ENCODE measurements at places on chromosomes 16 and 17.

DNA sequence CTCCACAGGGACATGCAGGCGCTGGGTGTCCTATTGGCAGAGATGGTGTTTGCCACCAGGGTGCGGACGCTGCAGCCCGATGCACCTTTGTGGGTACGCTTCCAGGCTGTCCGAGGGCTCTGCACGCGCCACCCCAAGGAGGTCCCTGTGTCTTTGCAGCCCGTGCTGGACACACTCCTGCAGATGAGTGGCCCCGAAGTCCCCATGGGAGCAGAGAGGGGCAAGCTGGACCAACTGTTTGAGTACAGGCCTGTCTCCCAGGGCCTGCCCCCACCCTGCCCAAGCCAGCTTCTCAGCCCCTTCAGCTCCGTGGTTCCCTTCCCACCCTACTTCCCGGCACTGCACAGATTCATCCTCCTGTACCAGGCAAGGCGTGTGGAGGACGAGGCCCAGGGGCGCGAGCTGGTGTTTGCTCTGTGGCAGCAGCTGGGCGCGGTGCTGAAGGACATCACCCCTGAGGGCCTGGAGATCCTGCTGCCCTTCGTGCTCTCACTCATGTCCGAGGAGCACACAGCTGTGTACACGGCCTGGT is 2.8 kb downstream of the WDR81 start:
- DNase-seq: no peak

- DNase-seq: no peak
Measured at GRCh38 chr16:69499541-69500230, 66.1 kb upstream of the NFAT5 start.

GRCh38 chr16:66490774-66491715 is 58.9 kb downstream of the TK2 start:
- no peak for DNase-seq

DNA sequence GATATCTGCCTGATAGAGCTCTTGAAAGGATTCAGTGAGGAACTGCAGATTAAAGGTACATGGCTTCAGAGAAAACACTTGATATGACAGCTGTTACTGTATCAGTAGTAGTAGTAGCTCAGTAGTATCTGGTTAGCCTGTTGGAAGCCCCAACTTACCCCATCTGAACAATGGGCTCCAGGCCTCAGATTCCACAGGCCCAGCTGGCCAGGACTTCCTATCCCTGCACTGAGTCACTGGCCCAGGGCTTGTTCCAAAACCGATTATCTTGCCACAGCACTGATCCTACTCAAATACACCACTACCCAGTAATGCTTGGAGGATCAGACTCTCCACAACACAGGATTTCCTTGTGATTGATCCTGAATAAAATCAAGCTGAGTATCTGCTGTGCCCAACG is 32.6 kb downstream of the DCUN1D3 start:
- peak; percentile 35 for DNase-seq

DNA sequence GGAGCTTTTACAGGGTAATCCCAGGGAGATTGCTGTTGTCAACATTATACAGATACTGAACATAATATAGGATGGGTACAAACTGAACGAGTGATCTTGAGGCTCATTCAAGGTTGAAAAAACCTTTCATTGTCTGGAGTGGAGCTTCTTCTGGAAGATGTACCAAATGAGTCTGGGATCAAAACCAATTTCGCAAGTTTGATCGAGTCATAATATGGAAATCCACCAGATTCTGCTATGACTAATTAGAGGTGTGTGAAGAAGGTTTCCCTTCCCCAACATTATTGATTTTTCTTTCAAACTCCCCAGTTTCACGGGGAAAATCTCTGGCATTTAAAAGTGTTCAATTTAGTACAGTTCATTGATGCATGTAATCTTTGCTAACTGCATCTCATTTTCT is 324.1 kb downstream of the ZFHX3 start:
- DNase-seq: no peak

GRCh38 chr16:57043248-57043647 is 49.1 kb upstream of the CPNE2 start:
- DNase-seq: no peak

GRCh38 chr17:6456914-6457687 is 12.8 kb downstream of the PIMREG start:
- peak; percentile 64 for DNase-seq

- DNase-seq: peak; percentile 46
Measured at GRCh38 chr17:64732336-64733006, 70.4 kb upstream of the SMURF2 start.

- DNase-seq: no peak
Measured at GRCh38 chr16:20074099-20074991, 655 bp upstream of the GPR139 start.

DNA sequence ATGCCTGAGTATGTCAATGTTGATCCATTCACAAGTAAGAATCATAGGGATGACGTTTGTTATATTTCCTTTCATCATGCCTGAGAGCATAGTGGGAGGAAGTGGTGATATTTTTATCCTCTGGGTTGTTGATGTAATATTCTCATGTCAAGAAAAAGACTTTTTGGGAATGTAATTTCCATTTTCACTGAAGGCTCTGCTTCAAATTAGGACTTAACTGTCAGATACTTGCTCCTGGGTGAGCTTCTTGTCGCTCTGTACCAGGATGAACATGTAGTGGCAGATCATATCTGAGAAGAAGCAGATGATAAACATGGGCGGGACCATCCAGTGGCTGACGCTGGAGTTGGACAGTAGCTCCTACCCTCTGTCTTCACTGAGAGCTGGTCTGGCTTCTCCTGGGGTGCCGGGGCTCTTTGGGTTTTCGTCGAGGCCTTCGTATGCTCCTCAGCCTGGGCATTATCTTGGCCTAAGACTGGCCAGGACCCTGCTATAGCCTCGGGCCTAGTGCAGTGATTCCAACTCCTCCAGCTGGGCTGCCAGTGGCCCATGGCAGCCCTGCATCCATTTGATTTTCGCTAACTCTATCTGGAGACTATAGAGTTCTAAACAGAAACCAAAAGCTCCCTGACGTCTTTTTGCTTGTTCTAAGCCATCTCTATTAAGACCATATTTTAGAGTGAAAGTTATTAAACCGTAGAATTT is 19.7 kb downstream of the CYB5B start:
- DNase-seq: peak; percentile 41

DNA sequence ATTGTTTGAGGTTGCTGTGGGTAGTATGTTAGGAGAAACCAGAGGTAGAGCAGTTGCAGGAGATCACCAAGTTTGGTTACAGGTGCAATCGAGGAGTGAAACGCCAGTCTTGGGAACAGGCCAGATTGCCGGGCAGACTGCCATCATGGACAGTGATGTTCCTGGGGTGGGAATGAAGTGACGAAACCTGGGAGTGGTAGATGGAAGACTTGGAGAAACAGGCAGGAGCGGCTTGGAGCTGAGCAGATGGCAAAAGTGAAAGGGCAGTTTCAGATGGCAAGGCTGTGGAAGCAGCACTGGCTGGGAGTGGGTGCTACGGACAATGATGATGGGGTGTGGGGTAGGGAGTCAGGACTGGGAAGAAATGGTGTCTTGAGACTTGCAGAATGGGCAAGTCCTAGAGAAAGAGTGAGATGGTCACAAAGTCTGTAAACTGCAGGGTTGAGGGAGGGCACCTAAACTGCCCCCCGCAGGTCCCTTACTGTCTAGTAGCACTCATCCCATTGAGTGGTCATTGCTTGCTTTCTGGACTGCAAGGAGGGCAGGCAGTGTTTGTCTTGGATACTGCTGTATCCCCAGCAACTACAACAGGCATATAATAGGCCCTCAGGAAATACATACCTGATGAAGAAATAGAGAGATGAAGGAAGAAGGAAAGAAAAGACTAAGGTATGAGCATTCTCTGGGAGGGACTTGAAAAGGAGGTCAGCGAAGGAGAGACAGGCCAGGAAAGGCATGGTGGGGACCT is 29.5 kb upstream of the ULK2 start:
- no peak for DNase-seq

- DNase-seq: no peak
Measured at GRCh38 chr16:67504031-67505021, 21.0 kb upstream of the AGRP start.

DNA sequence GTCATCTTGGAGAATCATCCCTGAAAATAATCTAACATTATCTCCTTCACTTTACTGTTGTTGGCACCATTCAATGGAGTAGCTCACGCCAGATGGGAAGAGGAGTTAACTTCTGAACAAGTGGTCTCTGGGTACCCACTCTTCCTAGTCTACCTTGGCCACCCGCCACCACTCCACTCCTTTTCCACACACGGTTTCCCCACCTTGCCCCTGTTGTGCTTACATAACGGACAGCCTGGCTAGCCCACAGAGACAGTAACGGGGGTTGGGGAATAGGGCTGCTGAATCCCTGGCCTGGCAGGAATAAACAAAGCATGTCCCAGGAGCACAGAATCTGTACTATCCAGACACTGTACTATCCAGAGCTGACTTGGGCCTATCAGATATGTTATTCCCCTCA is 3.6 kb upstream of the MXRA7 start:
- no peak for DNase-seq

DNA sequence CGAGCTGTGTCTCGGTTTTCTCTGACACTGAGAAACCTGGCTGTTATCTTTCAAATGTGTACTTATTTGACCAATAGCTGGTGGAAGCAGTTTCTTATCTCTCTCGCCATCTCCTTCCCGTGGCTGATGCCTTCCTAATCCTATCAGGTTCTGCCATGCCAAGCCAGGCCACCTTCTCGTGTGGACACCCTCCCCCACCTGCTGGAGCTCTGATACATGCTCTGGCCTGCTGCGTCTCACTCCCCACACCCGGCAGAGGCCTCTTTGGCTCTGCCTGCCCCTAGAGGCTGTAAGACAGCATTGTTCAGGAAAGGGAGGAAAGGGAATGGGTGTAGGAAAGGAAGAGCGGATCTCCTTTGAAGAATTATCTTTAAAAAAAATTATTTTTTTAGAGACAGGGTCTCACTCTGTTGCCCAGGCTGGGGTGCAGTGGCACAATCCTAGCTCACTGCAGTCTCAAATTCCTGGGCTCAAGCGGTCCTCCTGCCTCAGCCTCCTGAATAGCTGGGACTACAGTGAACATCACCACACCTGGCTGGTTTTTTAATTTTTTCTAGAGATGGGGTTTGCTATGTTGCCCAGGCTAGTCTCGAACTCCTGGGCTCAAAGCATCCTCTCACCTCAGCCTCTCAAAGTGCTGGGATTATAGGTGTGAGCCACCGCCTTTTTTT is 7.5 kb upstream of the ARMC5 start:
- DNase-seq: peak; percentile 74

- DNase-seq: no peak
Measured at GRCh38 chr16:9012848-9013507, 49.3 kb upstream of the USP7 start.

GRCh38 chr17:63425483-63425882 is 20.6 kb downstream of the CYB561 start:
- DNase-seq: peak; percentile 82

GRCh38 chr17:76687298-76688164 is 23.2 kb downstream of the MXRA7 start:
- no peak for DNase-seq

GRCh38 chr17:48554412-48555257 is 9.7 kb upstream of the HOXB2 start:
- no peak for DNase-seq

DNA sequence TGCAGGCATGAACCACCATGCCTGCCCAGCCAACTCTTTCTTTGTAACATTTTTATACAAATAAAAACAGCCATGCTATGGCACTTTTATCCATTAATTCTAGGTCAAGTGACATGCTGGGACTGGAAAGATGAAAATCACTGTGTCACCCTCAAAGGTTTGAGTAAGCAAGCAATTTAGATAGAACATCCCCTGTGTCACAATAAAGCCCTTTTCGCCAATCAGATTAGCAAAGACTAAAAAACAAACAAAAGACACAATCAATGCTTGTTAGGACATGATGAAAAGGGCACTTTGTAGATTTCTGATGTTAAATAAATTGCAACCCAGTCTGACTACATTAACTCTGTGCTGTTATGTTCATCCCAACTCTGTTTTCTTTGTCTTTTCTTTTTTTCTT is 26.4 kb downstream of the CHP2 start:
- no peak for DNase-seq

GRCh38 chr16:78523212-78523985 is 423.9 kb downstream of the WWOX start:
- peak; percentile 12 for DNase-seq

- no peak for DNase-seq
Measured at GRCh38 chr17:73980517-73980916, 223.0 kb upstream of the RPL38 start.

DNA sequence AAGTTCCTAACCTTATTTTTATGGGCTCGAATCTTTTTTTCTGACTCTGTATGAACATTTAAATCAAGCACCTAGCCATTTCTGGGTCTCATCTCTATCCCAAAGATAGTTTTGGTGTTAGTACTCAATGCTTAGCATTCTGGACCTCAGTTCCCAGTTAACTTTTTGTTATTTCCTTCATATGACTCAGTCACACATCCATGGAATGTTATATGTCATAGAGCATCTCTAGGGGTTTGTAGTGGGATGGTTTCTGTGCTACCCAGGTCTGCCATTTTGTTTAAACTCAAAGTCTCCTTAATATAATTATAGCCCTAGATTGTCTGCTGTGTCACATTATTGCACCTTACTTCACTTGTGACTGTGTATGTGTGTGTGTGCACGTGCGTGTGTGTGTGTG is 90.1 kb downstream of the EFCAB13 start:
- peak; percentile 3 for DNase-seq

DNA sequence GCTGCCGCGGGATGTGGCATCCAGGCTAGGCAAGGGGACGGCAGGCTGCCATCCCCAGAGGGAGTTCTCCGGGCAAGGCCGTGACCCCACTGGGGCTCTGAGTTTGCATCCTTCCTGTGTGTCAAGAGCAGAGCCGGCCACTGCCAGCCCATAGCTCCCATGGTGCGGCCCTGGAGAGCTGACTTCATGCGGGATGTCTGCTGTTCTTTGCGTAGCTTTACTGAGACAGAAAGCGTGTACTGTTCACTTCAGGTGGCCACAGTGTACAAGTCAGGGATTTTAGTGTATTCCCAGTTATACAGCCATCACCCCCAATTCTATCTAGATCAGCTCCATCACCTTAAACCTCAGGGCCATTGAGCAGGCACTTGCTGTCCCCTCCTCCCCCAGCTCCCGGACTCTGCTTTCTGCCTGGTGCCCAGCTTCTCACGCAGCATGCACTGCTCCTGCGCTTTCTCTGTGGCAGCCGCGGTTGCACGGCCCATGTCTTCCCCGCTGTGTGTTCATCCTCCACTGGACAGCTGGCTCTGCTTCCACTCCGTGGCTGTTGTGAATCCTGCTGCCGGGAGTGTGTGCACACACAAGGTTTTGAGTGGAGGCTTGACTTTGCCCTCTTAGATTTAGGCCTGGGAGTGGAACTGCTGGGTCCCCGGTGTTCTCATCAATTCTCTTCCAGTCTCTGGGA is 71.2 kb downstream of the KLHDC4 start:
- DNase-seq: peak; percentile 13

DNA sequence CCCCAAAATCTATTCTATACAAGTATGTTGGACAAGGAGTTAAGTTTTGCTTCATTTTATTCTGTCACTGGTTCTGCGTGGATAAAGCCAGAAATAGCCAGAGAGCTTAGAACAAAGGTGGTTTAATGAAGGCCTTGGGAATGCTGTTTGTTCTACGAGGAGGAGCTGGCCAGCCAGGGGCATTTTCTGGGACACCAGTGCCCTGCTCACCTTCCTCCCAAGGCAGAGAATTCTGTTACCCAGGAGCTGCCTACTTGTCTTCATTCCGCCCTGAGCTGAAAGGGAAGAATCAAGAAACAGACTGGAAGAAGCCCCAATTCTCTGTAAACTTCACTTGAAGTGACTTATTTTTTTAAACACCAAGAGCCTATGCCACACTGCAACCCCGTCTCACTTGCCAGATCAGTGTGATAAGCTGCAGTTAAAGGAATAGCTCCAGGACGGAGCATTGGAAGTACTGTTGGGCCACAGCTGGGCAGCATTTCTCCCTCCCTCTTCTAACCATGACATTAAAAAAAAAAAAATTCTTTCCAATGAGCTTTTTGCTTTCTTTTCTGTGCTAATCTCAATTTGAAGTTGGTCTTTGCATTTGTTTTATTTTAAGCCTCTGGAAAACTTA is 149.8 kb upstream of the DYNLRB2 start:
- DNase-seq: no peak
